ENCODE measurements at places on chromosomes 4 and X.

DNA sequence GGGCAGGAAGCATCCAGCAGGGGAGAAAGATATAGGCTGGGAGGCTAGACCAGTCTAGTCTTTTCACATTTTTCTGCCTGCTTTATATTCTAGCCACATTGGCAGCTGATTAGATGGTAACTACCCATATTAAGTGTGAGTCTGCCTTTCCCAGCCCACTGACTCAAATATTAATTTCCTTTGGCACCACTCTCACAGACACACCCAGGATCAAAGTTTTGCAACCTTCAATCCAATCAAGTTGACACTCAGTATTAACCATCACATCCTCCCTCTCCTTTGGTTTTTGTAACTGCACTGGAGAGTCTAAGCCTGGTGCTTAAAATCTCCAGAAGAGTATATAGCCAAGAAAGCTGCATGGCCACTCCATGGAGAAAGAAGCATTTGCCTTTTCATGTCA, 560.4 kb downstream of the GRXCR1 start:
- no peak for DNase-seq

GRCh38 chr4:158796370-158797140, 27.7 kb downstream of the FNIP2 start:
- DNase-seq: no peak

- DNase-seq: no peak
Observed at GRCh38 chr4:155371432-155372043, 5.2 kb downstream of the MAP9 start.

GRCh38 chr4:155339588-155339987, 37.2 kb downstream of the MAP9 start:
- no peak for DNase-seq

DNA sequence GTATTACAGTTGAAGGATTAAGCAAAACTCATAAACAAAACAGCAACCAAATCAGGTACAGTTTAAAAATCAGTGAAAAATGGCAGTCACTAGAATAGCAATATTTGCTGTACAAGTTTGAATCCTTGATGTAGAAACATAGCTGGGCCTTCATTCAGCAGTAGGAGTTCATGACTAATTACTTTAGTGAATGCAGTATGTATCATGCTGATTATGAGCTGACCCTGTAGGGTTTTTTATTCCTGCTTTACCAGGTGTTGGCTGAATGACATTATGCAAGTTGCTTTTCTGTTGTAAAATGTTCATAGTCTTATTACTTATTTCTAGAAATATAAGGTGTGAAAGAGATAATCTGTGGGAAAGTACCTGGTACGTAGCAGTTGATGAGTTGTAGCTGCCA, 179.6 kb downstream of the CCSER1 start:
- DNase-seq: no peak

DNA sequence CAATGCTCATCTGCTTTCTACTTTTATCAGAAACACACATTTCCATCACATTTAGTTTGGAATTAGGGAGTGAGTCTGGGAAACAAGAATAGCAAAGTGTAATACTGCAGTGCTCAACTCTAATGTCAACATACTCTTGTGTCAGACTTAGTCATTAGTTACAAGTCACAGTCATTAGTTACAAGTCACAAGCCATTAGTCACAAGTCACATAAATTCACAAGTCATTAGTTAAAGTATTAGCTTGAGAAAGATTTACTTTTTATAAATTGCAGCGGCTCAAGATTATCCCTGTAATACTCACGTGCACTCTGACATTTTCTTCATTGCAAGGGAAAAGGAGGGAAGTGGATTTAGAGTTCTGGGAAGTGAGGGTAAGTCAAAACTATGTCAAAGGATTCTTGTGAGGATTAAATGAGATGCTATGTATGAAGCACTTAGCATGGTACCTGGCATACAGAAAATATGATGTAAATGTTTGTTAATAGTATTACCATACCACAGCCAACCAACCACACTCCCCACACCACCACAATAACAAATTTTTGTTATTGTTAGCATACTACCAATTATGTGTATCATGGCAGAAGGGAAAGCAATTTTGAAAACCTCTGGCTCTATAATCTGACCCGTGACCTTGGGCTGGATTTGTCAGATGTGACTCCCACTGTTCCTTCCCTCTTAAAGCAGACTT, 116.6 kb downstream of the ARHGAP24 start:
- DNase-seq: no peak

DNA sequence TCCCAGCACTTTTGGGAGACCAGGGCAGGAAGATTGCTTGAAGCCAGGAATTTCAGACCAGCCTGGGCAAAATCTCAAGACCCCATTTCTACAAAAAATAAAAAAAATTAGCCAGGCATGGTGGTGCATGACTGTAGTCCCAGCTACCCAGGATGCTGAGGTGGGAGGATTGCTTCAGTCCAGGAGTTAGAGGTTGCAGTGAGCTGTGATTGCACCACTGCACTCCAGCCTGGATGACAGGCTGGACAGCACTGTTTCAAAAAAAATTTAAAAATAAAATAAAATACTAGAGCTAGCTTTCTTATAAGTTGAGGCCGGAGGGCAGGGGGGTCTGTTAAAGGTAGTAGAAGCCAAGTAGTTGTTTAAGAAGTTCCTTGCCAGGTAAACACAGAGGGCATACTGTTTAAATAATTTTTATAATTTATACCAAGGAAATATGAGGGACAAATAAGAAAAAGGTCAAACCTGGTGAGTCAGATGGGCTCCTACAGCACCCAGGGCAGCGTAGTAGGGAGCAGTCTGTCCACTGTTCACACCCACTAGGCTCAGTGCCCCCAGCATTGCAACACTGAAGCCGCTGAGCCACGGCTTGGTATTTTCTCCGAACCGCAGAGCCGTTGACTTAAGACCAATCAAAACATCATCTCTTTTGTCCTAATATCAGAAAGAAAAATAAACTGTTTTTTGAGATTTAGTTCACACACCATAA, 17.3 kb downstream of the COQ2 start:
- no peak for DNase-seq

DNA sequence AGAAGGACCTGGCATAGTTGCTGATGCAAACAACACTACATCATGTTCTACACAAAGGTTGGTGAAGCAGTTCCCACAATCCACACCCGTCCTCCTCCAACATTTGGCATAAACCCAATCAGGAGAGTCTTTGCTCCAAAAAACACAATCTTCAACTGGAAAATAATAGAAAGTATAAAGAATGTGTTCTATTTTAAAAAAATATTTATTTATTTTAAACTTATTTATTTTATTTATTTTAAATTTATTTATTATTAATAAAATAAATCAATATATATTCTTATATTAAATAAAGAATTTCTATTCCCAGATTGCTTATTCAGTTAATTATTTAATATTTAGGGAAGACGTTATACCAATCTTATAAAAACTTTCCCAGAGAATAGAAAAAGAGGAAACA, 1753.7 kb upstream of the AGA start:
- DNase-seq: no peak

DNA sequence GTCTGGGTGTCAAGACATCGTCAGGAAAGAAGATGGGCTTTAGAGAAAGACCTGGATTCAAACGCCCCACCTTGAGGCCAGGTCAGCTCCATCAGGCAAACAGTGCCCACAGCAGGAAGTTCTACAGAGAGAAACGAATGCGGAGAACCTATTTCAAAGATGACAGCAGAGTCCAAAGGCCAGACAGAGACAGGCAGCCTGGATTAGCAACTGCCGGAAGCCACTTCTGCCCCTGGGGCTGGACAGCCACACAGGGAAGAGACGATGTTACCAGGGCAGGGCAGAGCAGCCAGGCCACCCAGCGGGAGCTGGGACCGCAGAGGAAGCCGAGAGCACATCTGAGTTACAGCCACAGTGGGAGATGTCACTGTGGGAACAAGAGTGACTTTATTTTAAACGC, 1.2 kb downstream of the C4orf50 start:
- no peak for DNase-seq

GRCh38 chr4:48336146-48336870, 5.0 kb upstream of the SLAIN2 start:
- DNase-seq: no peak

- no peak for DNase-seq
Observed at GRCh38 chr4:118158763-118159375, 124.6 kb downstream of the NDST3 start.

DNA sequence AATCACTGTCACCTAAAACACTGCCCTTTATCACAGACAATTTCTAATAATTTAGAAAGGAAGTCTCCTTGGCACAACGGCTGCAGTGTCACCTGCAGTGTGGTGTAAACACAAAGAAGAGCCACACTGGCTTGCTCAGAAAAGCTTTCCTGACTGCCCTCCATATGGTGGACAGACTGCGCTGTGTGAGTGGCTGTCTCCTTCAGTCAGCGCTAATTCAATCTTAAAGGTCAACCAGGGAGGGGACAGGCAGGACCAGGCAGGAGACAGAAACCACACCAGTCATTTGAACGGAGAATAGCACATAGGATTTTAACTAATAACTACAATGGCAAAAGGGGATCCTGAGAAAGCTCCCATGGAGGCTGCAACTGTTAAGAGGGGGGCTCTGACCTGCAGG, 132.1 kb downstream of the NSUN7 start:
- no peak for DNase-seq

- no peak for DNase-seq
Observed at GRCh38 chrX:9635803-9636202, 129.8 kb downstream of the GPR143 start.

DNA sequence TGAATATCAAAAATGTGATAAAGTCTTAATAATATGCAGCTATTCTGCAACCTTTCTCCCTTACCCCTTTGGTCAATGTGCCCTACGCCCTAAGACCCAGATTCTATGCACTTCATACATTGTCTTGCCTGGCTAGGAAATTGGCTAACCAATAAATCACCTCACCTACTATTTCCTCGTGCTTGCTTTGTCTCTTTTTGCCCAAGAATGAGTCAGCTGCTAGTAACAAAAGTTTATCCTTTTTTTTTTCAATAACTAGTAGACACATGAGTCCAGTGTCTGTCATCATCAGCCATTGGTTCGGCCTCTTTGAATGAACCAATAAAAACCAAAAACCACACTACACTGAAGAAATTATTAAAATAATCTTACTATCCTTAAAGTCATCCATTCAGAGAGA, 387.1 kb downstream of the PPP3CA start:
- DNase-seq: no peak

DNA sequence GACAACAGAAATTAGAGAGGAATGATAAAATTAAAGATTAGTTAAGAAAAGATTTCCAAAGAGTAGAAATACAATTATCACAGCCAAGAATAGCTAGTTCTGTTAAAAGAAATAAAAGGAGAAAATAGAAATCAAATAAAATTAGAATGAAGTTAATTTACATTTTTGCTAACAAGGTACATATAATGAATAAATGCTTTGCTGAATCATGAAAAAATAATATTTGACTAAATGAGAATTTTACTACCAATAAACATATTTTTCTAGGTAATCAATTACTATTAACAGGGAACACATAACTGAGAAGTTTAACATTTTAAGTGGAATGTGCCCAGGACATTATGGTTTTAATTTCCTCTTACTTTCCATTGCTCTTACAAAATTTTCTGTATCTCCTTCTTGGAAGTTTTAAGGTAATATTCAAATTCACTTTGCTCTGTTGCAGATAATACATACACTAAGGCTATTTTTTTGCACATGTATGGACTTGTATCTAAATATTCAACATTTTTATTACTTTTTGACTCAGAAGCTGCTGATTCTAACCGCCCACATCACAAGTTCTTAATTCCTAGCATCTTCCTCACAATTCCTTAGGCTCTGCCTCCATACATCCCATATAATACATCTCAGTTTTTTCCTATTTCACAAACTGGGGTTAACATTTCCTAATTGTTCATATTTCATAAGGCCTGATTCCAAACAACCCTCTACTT, 870.7 kb upstream of the INTU start:
- DNase-seq: no peak

- no peak for DNase-seq
Observed at GRCh38 chrX:445727-446126, 59.0 kb upstream of the PPP2R3B start.

- DNase-seq: no peak
Observed at GRCh38 chrX:57933321-57933720, 23.1 kb upstream of the ZXDA start.

DNA sequence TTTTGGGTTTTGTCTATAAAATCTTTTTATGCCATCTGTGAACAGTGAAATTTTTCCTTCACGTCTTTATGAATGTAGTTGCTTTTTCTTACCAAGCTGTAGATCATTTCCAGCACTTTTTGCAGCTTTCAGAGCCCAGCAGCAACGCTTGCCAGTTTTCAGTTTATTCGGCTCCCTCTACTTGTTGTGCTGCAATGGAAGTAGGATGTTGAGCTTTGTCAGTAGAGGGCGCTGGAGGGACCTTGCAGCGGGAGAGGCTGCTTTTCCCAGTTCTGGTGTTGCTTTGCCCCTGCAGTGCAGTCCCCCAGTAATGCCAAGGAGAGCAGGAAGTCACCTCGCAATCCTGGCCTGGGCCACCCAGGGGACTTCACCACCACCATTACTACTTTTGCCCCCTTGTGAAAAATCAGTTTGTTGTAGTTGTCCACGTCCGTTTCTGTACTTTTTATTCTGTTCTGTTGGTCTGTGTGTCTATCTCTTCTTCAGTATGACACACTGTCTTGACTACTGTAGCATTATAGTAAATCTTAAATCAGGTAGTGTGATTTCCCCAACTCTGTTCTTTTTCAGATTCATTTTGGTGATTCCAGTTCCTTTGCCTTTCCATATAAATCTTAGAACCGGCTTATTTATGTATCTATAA, 21.8 kb downstream of the CMC4 start:
- DNase-seq: peak; percentile 50

DNA sequence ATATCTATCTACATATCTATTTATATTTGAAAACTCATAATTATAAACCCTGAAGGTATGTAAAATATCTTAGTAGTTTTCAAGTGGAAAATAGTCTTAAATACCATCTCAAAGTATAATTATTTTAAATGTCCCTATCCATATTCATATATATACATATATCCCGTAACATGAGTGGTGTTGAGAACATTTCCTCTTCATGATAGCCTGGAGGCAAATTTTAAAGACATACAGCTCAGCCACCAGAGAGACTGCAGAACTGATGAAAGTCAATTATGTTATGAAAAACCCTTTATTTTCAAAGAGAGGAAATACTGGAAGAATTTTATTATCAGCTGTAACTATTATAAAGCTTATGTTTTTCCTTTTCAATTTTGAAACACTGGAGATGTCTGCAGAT, 1806.7 kb upstream of the PCDH7 start:
- DNase-seq: no peak

DNA sequence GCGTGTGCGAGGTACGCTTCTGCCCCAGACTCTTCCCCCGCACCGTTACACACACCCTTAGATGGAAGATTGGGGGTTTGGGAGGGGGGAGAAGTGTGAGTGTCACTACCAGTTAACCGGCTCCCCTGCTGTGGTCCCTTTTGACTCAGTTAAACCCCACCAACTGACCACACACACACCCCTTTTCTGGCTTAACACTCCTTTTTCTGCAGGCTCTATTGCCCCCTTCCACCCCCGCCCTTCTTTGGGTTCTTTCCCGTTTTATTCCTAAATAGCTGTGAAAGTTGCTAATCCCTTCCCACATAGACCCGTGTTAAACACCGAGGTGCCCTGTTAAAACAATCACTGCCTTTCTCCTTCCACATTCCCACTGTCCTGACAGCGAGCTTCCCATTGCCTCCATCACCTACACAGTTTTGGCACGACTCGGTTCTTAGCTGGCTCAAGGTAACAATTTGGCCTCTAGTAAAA, 3.7 kb upstream of the NR3C2 start:
- no peak for DNase-seq

GRCh38 chr4:7021930-7022664, 21.1 kb upstream of the TADA2B start:
- DNase-seq: no peak
